Type B pancreatic cell (in vitro differentiated cells): ENCODE measurements at places on chromosomes 1 and 21. TPM values are rescaled to one million over a fixed set of nuclear protein-coding genes. Genes with fewer than 3 reads are reported as not detected.

The ZNF669 gene
- 19.8 and 21.3 TPM in 2 replicates for total RNA-seq

The MPZ gene
- 0.76 and 3.6 TPM in 2 replicates for total RNA-seq

The EFNA1 gene
- 26.1 and 69.9 TPM in 2 replicates for total RNA-seq

The CASQ2 gene
- 0.14 TPM in 1 of 2 replicates, not detected in the other for total RNA-seq

The C1orf116 gene
- total RNA-seq, result 50.4 and 108 TPM in 2 replicates

The FGR gene
- total RNA-seq, result not detected in 2 replicates

The LRRC71 gene
- total RNA-seq, result 0.58 TPM in 1 of 2 replicates, not detected in the other

The C1orf56 gene
- 4.7 and 8.6 TPM in 2 replicates for total RNA-seq

The RIPPLY3 gene
- 0.93 and 3.7 TPM in 2 replicates for total RNA-seq

The HUNK gene
- 11.3 and 44.0 TPM in 2 replicates for total RNA-seq

The C1orf53 gene
- 2.2 and 3.7 TPM in 2 replicates for total RNA-seq

The NEK2 gene
- 15.2 and 23.4 TPM in 2 replicates for total RNA-seq

The KRTAP6-3 gene
- total RNA-seq, result not detected in 2 replicates

The PGLYRP3 gene
- total RNA-seq, result 0.87 and 1.3 TPM in 2 replicates

The KRTAP19-3 gene
- total RNA-seq, result not detected in 2 replicates

The ARID4B gene
- total RNA-seq, result 33.5 and 42.4 TPM in 2 replicates

The CTTNBP2NL gene
- 47.9 and 77.4 TPM in 2 replicates for total RNA-seq

The AMIGO1 gene
- 5.4 and 6.1 TPM in 2 replicates for total RNA-seq

The C1orf167 gene
- 0.40 TPM in 1 of 2 replicates, not detected in the other for total RNA-seq

The FAM110D gene
- total RNA-seq, result 0.38 and 1.4 TPM in 2 replicates

The IL20 gene
- total RNA-seq, result not detected in 2 replicates

The ADCY10 gene
- total RNA-seq, result 0.14 and 0.39 TPM in 2 replicates

The PRPF38A gene
- total RNA-seq, result 55.6 and 70.7 TPM in 2 replicates

The CELA3A gene
- 0.40 TPM in 1 of 2 replicates, not detected in the other for total RNA-seq

The FCER1G gene
- 0.80 TPM in 1 of 2 replicates, not detected in the other for total RNA-seq

The DMRTA2 gene
- total RNA-seq, result 0.29 and 0.48 TPM in 2 replicates

The SNAPIN gene
- 28.2 and 40.3 TPM in 2 replicates for total RNA-seq

The SPRR2E gene
- not detected in 2 replicates for total RNA-seq

The IL12RB2 gene
- total RNA-seq, result 0.46 and 0.69 TPM in 2 replicates

The HPCA gene
- total RNA-seq, result 1.0 and 2.0 TPM in 2 replicates

The MAN1C1 gene
- 6.4 and 9.1 TPM in 2 replicates for total RNA-seq

The LMOD1 gene
- 0.52 and 3.7 TPM in 2 replicates for total RNA-seq

The TP73 gene
- 1.6 TPM in 2 replicates for total RNA-seq

The CORT gene
- total RNA-seq, result not detected in 2 replicates

The SNX27 gene
- 33.1 and 40.7 TPM in 2 replicates for total RNA-seq

The KCNJ9 gene
- total RNA-seq, result not detected in 2 replicates

The TSPAN1 gene
- total RNA-seq, result 22.2 and 27.6 TPM in 2 replicates

The TRPM2 gene
- total RNA-seq, result 0.05 and 0.07 TPM in 2 replicates

The ECM1 gene
- 31.5 and 33.8 TPM in 2 replicates for total RNA-seq

The NT5C1A gene
- total RNA-seq, result 0.43 TPM in 1 of 2 replicates, not detected in the other

The KCNA2 gene
- 0.40 and 1.1 TPM in 2 replicates for total RNA-seq

The LCE2C gene
- not detected in 2 replicates for total RNA-seq

The RGS1 gene
- 1.1 and 1.2 TPM in 2 replicates for total RNA-seq

The SERINC2 gene
- 77.7 and 118 TPM in 2 replicates for total RNA-seq

The REG4 gene
- 4.3 and 5.8 TPM in 2 replicates for total RNA-seq

The MYOC gene
- not detected in 2 replicates for total RNA-seq

The PDZK1 gene
- 12.2 and 29.6 TPM in 2 replicates for total RNA-seq

The FAM89A gene
- total RNA-seq, result 8.3 and 11.9 TPM in 2 replicates

The ALG6 gene
- 17.1 and 20.5 TPM in 2 replicates for total RNA-seq

The KCNE2 gene
- total RNA-seq, result 1.8 and 9.4 TPM in 2 replicates

The HMCN1 gene
- total RNA-seq, result 4.1 and 13.2 TPM in 2 replicates

The TNNI3K gene
- total RNA-seq, result 0.69 TPM in 1 of 2 replicates, not detected in the other

The SIM2 gene
- 0.50 and 14.8 TPM in 2 replicates for total RNA-seq

The FCRL2 gene
- not detected in 2 replicates for total RNA-seq

The PDZK1IP1 gene
- total RNA-seq, result not detected in 2 replicates

The OLIG2 gene
- 1.4 TPM in 1 of 2 replicates, not detected in the other for total RNA-seq

The RFX5 gene
- total RNA-seq, result 27.3 and 66.5 TPM in 2 replicates
